ENCODE measurements at places on chromosomes 3 and 15. TPM values are rescaled to one million over a fixed set of nuclear protein-coding genes. Genes with fewer than 3 reads are reported as not detected.

FGF7 gene
- 31.3 TPM for total RNA-seq

GRCh38 chr3:14490831-14491230 is 49.3 kb downstream of the GRIP2 start:
- H3K27ac ChIP-seq, result no peak overlapping the region
- no peaks in the 10 kb centered on the region for H3K27me3 ChIP-seq
- DNase-seq, result no peak
- no peaks in the 10 kb centered on the region for H3K4me1 ChIP-seq
- peaks cover 17% of the 10 kb centered on the region for H3K36me3 ChIP-seq

AGBL1 gene
- total RNA-seq, result not detected

SCAANT1 gene
- total RNA-seq, result not detected

DNA sequence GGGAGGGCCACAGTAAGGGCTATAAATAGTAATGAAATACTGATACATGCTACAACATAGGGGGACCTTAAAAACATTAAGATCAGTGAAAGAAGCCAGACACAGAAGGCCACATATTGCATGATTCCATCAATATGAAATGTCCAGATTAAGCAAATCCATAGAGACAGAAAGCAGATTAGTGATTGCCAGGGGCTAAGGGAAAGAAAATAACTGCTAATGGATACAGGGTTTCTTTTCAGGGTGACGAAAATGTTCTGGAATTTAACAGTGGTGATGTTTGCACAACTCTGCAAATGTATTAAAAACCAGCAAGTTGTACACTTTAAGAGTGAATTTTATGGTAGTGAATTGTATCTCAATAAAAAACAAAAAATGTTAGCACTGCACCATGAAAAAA is 37.0 kb downstream of the PIK3R4 start:
- no peak for DNase-seq
- H3K27ac ChIP-seq, result no peak overlapping the region
- H3K4me3 ChIP-seq, result no peak overlapping the region
- H3K27me3 ChIP-seq, result no peaks in the 10 kb centered on the region
- peaks cover 22% of the 10 kb centered on the region for H3K4me1 ChIP-seq

GRCh38 chr15:99844150-99844549 is 110.9 kb upstream of the LYSMD4 start:
- no peak for DNase-seq
- H3K4me3 ChIP-seq, result no peak overlapping the region
- H3K36me3 ChIP-seq, result no peaks in the 10 kb centered on the region
- H3K27ac ChIP-seq, result no peak overlapping the region
- H3K27me3 ChIP-seq, result no peaks in the 10 kb centered on the region
- H3K4me1 ChIP-seq, result no peaks in the 10 kb centered on the region

DLL4 gene
- total RNA-seq, result 10.5 TPM

DNA sequence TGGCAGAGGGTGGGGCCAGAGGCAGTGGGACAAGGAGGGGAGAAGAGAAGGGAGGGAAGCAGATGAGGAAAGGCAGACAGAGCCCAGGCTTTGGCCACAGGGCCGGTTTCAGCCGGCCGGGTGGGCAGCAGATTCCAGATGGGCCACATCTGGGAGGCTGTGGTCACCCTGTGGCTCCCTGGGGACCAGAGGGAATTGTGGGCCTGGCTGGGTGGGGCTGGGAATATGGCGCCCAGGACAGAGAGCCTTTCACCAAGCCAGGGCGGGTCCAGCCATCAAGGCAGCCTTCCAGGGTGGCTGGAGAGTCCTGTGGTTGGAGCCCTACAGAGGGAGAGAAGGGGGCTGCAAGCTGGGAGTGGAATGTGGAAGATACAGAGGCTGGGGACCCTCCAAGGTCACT is 18.9 kb downstream of the PTH1R start:
- no peak overlapping the region for H3K4me3 ChIP-seq
- no peaks in the 10 kb centered on the region for H3K27me3 ChIP-seq
- H3K4me1 ChIP-seq, result peaks cover 36% of the 10 kb centered on the region
- no peak for DNase-seq
- no peaks in the 10 kb centered on the region for H3K36me3 ChIP-seq

HTR3E gene
- not detected for total RNA-seq

GAP43 gene
- total RNA-seq, result not detected

APOD gene
- 313 TPM for total RNA-seq

SLC12A1 gene
- not detected for total RNA-seq

- no peak for DNase-seq
- no peaks in the 10 kb centered on the region for H3K36me3 ChIP-seq
- H3K4me3 ChIP-seq, result no peak overlapping the region
- H3K4me1 ChIP-seq, result no peaks in the 10 kb centered on the region
Measured at GRCh38 chr15:34755419-34755773, 598 bp upstream of the GJD2 start.

RAD51 gene
- total RNA-seq, result 1.4 TPM

- DNase-seq, result no peak
- H3K36me3 ChIP-seq, result no peaks in the 10 kb centered on the region
- no peak overlapping the region for H3K4me3 ChIP-seq
- H3K27ac ChIP-seq, result no peak overlapping the region
- no peaks in the 10 kb centered on the region for H3K27me3 ChIP-seq
- no peaks in the 10 kb centered on the region for H3K4me1 ChIP-seq
Measured at GRCh38 chr3:112656043-112656442, 15.1 kb upstream of the CCDC80 start.

TLNRD1 gene
- total RNA-seq, result 11.8 TPM

GRCh38 chr3:122246199-122246598 is 62.7 kb downstream of the CASR start:
- no peak overlapping the region for H3K4me3 ChIP-seq
- H3K36me3 ChIP-seq, result no peaks in the 10 kb centered on the region
- no peaks in the 10 kb centered on the region for H3K4me1 ChIP-seq
- no peak for DNase-seq

CHSY1 gene
- 18.7 TPM for total RNA-seq

GPR87 gene
- not detected for total RNA-seq

DNA sequence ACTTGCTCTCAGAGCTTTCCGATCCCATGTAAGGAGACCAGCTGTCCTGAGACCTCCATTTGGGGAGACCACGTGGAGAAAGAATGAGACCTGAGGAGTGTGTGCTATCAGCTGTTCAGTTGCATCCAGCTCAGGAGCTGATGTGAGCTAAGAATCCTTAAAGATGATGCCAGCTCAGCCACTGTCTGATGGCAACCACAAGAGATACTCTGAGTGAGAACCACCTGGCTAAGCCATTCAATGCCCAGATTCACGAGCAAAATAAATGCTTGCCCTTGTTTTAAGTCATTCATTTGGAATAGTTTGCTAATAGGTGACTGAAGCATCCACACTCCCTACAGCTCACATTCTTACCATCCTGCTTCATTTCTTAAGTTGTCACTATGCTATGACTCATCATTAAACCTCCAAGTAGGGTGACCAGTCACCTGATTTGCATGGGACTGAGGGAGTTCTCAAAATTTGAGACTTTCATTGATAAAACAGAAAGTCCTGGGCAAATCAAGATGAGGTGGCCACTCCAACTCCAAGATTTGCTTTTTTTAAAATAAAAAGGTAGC is 56.4 kb downstream of the SPTSSB start:
- H3K4me3 ChIP-seq, result no peak overlapping the region
- no peak overlapping the region for H3K27ac ChIP-seq
- no peaks in the 10 kb centered on the region for H3K36me3 ChIP-seq
- DNase-seq, result no peak
- H3K27me3 ChIP-seq, result no peaks in the 10 kb centered on the region

DNA sequence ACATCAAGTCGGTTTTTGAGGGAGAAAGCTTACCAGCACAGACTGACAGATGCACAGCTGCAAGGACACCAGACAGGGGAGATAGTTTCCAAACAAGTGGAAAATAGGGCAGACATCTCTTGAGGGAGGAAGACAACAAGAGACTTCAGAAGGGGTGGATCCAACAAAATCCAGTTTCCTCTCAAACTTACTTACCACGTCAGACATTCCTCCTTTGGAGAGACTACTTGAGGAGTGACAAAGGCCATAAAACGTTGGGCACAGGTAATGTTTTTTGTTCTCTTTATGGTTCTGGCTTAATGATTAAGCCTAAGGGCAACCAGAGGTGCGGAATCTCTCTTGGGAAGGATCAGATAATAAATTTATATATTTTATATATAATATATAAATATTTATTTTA is 76.1 kb downstream of the CD200 start:
- H3K36me3 ChIP-seq, result no peaks in the 10 kb centered on the region
- no peaks in the 10 kb centered on the region for H3K4me1 ChIP-seq
- DNase-seq, result no peak
- no peaks in the 10 kb centered on the region for H3K27me3 ChIP-seq
- no peak overlapping the region for H3K27ac ChIP-seq
- no peak overlapping the region for H3K4me3 ChIP-seq

GRCh38 chr3:59566481-59566975 is 516.7 kb upstream of the CFAP20DC start:
- H3K36me3 ChIP-seq, result no peaks in the 10 kb centered on the region
- no peaks in the 10 kb centered on the region for H3K27me3 ChIP-seq
- H3K4me1 ChIP-seq, result no peaks in the 10 kb centered on the region
- no peak for DNase-seq
- no peak overlapping the region for H3K4me3 ChIP-seq

CYP11A1 gene
- total RNA-seq, result not detected

USP50 gene
- total RNA-seq, result not detected

GRCh38 chr3:78742041-78742440 is 1025.8 kb downstream of the ROBO1 start:
- H3K27me3 ChIP-seq, result no peaks in the 10 kb centered on the region
- no peak overlapping the region for H3K4me3 ChIP-seq
- H3K27ac ChIP-seq, result no peak overlapping the region

DNA sequence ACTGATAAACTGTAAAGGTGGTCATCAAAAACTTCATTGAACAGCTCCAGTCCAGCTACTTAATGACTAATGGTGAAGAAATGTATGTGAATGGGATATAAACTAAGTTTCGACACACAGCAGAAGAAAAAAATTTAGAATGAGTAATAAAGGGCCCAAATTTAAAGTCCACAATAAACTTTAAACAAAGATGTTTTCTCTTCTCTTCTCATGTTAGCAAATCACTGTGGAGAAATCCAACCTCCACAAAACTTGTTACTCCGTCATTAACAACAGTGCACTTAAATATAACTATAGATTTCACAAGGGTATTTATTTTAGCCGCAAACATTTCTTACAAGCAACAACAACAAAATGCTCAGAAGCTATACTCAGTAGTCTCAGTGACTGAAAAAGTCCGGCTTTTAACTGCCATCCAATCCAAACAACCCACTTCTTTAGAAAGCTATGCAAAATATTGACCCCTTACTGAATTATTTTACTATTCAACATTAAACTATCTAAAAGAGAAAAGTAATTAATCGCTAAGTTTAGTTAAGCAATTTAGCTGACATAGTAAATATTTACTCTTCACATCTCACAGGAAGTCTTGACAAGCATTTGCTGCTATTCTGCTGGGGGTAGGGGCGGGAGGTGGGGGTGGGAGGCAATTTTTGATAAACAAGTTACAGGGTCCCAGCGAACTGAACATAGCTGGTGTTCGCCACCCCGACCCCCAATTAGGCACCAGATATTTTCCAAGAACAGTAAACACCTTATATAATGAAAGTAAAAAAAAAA is 2.4 kb downstream of the IGF2BP2 start:
- no peaks in the 10 kb centered on the region for H3K27me3 ChIP-seq
- DNase-seq, result no peak
- peak overlapping the region; percentile 91 for H3K4me3 ChIP-seq

DNA sequence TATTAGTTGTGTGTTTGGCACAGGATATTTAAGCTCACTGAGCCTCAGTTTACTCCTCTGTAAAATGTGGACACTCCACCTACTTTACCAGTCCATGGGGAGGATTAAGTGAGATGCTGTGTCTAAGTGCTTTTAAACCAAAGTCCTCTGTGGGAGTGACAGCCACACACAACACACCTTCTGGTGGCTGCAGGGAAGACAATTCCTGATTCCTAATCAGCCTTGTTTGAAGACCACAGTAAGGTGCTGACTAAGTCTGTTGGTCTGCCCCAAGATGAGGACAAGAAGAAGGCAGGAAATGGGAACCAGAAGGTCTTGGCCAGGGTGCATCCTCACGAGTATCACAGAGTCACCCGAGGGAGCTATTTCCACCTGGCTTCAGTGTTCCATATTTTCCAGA is 52.3 kb downstream of the EPHB1 start:
- no peaks in the 10 kb centered on the region for H3K4me1 ChIP-seq
- H3K4me3 ChIP-seq, result no peak overlapping the region
- H3K27ac ChIP-seq, result no peak overlapping the region
- no peak for DNase-seq

P2RY12 gene
- total RNA-seq, result 0.89 TPM

DNA sequence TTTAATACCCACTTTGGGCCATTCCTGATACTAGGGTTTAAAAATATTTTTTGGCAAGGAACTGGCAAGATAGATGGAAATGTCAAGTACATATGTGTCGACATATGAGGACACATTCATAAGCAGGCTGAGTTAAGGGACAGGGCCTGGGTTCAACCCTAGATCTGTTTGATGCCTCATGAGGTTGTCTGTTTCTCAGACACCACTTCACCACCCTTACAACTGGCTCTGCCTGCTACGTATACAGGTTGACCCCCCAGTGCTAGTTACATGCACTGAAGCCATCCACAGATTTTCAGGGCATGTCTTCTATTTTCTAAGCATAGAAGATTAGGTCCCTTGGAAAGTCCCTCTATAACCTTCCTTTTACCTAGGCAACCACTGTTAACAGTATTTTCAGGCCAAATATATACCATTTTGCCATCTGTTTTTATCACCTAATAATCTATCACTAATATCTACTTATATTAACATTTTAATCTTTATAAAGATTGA is 296.7 kb downstream of the PLCL2 start:
- no peak overlapping the region for H3K4me3 ChIP-seq
- H3K27ac ChIP-seq, result no peak overlapping the region
- H3K36me3 ChIP-seq, result no peaks in the 10 kb centered on the region
- DNase-seq, result no peak
- H3K27me3 ChIP-seq, result no peaks in the 10 kb centered on the region

FAM3D gene
- total RNA-seq, result not detected

MAP6D1 gene
- total RNA-seq, result 4.9 TPM

PLCH1 gene
- total RNA-seq, result 20.6 TPM

DNA sequence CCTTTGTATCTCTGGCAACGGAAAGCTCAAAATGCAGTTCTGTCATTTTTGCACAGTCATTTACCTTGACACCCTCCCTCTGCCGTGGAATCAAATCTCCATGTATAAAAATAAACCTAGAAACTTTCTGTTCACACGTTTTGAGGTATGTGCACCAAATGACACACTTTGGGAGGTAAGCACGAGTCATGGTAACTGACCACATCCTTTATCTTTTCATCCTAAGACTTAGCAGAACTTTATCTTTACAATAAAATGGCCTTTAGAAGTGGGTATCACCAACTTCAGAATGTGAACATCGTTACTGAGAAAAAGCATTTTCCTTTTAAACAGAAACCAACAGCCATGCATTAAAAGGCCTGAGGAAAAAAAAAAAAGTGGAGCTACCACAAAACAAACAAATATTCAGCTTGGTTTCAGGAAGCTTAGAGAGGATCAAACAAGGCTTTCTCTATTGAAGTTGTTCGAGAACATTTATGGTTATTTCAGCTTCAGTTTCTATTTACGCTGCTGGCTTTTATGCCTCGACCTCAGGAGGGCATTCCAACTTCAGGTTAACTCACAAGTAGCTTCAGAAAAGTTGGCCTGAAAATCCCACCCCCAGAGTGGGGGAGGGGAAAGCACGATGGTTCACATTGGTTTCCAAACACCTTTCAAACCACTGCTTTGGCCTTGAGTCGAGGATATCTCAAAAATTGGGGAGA is 171.1 kb upstream of the ICE2 start:
- no peak overlapping the region for H3K27ac ChIP-seq
- H3K27me3 ChIP-seq, result no peaks in the 10 kb centered on the region
- H3K4me3 ChIP-seq, result no peak overlapping the region
- H3K36me3 ChIP-seq, result no peaks in the 10 kb centered on the region

TMOD2 gene
- total RNA-seq, result 14.1 TPM

GRCh38 chr3:115428841-115429240 is 194.5 kb upstream of the GAP43 start:
- peak; percentile 2 for DNase-seq
- no peak overlapping the region for H3K4me3 ChIP-seq
- no peaks in the 10 kb centered on the region for H3K4me1 ChIP-seq
- H3K36me3 ChIP-seq, result no peaks in the 10 kb centered on the region
- H3K27me3 ChIP-seq, result no peaks in the 10 kb centered on the region

Data from thyroid gland (tissue), 4 donors.